ENCODE measurements at places on chromosomes 16 and 17. TPM values are rescaled to one million over a fixed set of nuclear protein-coding genes. Genes with fewer than 3 reads are reported as not detected.

FNDC8 gene
- not detected for polyA plus RNA-seq

CCL1 gene
- not detected for polyA plus RNA-seq

NPIPB9 gene
- polyA plus RNA-seq, result 0.79 TPM

LDAF1 gene
- 32.0 TPM for polyA plus RNA-seq

HBQ1 gene
- polyA plus RNA-seq, result 2.0 TPM

ATP2A1 gene
- 168 TPM for polyA plus RNA-seq

HEATR9 gene
- not detected for polyA plus RNA-seq

RHBDL1 gene
- polyA plus RNA-seq, result 1.5 TPM

TVP23A gene
- polyA plus RNA-seq, result 3.4 TPM

RHBDL3 gene
- 1.5 TPM for polyA plus RNA-seq

PRPSAP2 gene
- polyA plus RNA-seq, result 24.7 TPM

MRPL58 gene
- polyA plus RNA-seq, result 19.9 TPM

P4HB gene
- 383 TPM for polyA plus RNA-seq

PARN gene
- polyA plus RNA-seq, result 18.0 TPM

CACNA1G gene
- polyA plus RNA-seq, result 7.7 TPM

KCNJ18 gene
- not detected for polyA plus RNA-seq

PDIA2 gene
- 0.65 TPM for polyA plus RNA-seq

B4GALNT2 gene
- 0.07 TPM for polyA plus RNA-seq

- no peak for DNase-seq
Observed at GRCh38 chr17:10756185-10756584, 26.4 kb upstream of the TMEM220 start.

- DNase-seq, result peak; percentile 69
Observed at GRCh38 chr17:11986942-11987329, 10.3 kb downstream of the ZNF18 start.

DNA sequence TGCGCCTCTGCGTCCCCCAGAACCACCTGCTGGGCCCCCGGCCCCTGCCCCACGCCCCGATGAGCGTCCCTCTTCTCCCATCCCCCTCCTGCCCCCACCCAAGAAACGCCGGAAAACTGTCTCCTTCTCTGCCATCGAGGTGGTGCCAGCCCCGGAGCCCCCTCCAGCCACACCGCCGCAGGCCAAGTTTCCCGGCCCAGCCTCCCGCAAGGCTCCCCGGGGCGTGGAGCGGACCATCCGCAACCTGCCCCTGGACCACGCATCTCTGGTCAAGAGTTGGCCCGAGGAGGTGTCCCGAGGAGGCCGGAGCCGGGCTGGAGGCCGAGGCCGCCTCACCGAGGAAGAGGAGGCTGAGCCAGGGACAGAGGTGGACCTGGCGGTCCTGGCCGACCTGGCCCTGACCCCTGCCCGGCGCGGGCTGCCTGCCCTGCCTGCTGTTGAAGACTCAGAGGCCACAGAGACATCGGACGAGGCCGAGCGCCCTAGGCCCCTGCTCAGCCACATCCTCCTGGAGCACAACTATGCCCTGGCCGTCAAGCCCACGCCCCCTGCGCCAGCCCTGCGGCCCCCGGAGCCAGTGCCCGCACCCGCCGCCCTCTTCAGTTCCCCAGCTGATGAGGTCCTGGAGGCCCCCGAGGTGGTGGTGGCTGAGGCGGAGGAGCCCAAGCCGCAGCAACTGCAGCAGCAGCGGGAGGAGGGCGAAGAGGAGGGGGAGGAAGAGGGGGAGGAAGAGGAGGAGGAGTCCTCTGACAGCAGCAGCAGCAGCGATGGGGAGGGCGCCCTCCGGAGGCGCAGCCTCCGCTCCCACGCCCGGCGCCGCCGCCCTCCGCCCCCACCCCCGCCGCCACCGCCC is 5.6 kb upstream of the HSD3B7 start:
- no peak for DNase-seq

GRCh38 chr17:67868176-67868575 is 42.9 kb downstream of the BPTF start:
- DNase-seq, result no peak

- DNase-seq, result no peak
Observed at GRCh38 chr17:79791735-79792161, 5.1 kb downstream of the CBX8 start.

DNA sequence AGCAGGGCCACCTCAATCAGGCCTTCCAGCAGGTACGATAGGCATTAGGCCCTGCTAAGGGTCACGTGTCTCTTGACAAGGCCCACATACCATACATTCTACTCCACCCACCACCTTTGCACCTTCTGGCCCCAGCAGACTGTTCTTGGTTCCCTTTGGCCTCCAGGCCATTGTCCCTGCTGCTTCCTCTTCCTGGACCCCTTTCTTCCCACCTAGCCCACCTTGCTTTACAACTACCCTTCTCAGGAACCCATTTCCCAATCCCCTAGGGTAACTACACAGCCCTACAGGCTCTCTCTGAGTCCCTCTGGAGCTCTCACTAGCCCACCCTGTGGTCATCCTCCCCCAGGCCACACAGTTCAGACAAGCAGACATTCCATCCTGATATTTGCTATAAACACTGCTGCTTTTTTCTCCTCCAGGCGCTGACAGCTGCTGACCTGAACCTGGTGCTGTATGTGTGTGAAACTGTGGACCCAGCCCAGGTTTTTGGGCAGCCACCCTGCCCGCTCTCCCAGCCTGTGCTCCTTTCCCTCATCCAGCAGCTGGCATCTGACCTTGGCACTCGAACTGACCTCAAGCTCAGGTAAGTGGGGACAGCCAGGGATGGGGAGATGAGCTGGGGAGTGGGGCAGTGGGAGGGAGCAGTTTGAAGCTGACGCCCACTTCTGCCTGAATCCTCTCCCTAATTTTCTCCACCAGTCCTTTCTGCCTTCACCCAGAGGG is 1.4 kb upstream of the NRN1L start:
- DNase-seq, result no peak

- DNase-seq, result peak; percentile 90
Observed at GRCh38 chr17:50189550-50190292, 11.7 kb downstream of the COL1A1 start.

GRCh38 chr16:77637940-77638339 is 84.4 kb upstream of the NUDT7 start:
- DNase-seq, result peak; percentile 57

DNA sequence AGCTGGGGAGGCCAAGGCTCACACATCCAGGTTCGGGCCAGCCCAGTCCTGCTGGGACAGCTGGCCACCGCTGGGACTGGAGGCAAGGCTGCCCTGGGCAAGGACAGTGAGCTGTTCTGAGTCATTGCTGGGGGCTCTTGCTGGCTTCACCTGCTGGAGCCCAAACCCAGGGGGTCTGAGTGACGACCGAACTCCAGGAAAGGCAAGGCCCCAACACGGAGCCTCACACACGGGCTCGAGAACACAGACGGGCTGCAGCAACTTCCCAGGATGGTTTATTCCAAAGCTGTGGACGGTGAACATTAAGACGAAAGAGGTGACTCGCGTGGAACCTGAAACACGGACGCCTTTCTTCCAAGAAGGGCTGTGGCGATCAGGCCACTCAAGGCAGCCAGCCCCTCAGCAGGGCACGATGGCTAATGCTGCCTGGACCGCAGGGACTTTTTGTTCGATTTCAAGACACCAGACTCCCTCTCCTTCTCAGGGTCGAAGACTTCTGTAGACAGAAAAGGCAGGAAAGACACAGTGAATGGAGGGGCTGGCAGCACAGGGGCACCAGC is 21.5 kb downstream of the KDM8 start:
- no peak for DNase-seq

- no peak for DNase-seq
Observed at GRCh38 chr16:11072420-11073153, 128.2 kb downstream of the CLEC16A start.

DNA sequence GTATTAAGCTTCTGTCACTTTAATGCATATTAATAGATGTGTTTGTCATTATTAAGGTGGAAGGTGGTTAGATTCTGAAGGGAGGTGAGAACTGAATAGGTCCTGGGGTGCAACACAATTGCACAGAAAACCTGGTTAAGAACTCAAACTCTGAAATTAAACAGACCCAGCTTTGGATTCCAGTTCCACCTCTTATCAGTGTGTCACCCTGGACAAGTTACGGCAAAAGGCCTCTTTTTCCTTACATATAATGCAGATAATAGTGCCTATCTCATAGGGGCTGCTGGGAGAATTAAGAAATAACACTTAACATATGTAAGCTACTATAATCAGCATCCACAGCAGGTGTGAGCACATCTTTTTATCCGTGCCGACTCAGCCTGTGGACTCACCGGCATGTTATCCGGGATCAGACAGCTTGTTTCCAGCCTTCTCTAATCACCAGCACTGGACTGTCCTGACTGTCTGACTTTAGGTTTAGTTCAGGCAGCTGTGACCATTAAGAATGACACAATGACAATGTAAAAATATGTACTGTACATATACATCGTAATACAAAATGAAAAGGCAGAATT is 31.4 kb downstream of the TEX2 start:
- DNase-seq, result no peak

DNA sequence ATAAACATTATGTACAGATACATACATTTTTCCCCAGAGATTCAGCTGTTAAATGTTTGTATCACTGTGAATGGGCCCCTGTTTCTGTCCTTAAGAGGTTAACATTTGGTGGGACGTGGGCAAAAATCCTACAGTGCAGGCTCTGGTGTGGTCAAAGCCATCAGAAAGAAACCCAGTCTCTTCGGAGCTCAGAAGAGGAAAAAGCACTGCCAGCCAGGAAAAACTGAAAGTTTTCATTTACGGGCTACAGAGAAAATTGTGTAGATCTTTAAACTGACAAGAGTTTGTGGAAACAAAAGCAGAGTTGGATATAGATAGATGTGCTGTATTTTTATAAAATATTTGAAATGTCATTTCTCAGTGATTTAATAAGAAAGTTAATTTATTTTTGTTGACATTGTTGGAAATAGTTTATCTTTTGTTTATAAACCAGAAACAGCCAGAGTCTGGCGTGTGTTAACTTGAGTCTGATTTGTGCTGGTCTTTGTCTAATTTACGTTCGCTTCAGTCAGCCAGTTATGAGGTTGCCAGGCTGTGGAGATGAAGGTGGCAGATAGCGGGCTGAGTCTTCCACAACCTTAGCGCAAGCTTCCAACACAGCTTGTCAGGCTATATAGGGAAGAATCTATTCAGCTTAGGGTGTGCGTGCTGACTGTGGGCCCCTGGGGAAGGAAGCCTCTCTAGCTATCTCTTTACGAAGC is 9.5 kb upstream of the TEKT3 start:
- DNase-seq, result peak; percentile 54

DNA sequence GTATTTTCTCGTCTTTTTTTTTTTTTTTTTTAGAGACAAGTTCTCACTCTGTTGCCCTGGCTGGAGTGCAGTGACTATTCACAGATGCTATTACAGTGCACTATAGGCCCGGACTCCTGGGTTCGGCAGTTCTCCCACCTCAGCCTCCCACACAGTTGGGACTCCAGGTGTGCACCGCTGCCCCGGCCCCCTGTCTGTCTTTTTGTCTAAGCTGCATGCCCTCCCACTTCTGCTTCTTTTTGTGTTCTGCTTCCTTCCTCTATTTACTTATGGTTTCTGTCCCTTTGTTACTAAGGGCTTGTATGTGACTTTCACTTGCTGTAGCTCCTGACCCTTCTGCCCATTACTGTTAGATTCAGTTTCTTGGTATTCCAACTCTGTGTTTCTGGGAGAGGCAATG is 20.5 kb downstream of the SLC7A6 start:
- DNase-seq, result peak; percentile 32

DNA sequence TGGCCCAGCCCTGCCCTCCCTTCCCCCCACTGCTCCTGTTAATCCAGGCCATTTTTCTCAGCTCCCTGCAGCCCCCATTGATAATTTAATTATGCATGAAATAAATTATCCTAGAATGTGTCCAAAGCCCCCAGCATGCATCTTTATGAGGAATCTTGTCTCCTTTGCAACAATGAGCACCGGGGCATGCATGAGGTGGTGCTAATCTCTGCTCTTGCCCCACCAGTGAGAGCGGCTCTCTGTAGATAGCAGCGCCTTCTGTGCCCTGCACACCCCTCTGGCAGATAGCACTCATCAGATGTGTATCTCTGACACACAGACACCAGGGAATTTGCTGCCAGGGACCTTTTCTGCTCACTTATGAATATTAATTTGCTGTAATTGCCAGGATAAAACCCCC is 140.2 kb upstream of the CDC42EP4 start:
- no peak for DNase-seq

GRCh38 chr16:48158296-48158695 is 2.5 kb upstream of the ABCC12 start:
- no peak for DNase-seq

DNA sequence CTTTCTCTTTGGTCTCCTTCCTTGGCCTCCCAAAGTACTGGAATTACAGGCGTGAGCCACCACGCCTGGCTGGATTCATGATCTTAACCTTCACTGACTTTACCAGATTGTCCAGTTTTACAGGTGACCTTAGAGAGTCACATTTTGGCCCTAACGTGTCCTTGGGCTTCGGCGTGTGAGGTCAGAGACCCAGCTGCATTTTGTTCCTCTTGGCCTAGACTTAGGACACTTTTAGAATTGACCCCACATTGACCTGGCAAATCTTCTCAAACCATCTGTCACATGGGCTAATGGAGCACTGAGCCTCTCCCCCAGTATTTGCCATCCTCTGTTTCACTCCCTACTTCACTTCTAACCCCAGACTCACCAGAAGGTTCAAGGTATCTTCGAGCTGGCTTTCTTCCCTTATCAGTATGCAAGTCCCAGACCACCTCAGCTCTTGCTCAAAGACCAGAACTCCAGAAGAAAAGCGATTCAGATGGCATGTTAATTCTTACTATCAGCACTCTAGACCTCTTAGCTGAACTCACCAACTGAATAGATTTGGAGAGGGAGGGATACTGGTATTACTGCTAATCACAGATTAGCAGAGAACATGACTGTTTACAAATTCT is 1.7 kb upstream of the CYTH1 start:
- DNase-seq, result peak; percentile 38

- peak; percentile 38 for DNase-seq
Observed at GRCh38 chr16:88649195-88649923, 1.5 kb downstream of the CYBA start.

DNA sequence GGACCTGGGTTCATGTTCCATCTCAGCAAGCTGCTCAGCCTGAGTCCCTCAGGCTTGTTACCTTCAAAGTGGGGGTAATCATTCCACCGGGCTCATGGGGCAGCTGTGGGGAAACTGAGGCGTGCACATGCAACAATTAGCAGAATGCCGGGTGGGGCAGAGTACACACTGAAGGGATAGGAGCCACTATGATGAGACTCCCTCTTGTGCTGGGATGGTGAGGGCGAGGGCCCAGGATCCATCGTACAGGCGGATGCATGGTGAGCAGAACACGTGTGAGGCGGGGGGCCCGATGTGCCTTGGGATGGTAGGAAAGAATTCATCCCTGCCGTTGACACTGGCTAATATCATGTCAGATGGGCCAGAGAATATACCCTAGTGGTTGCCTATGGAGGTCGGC is 25.5 kb upstream of the MAP3K14 start:
- no peak for DNase-seq

- no peak for DNase-seq
Observed at GRCh38 chr16:56321571-56321970, 103.8 kb downstream of the AMFR start.

DNA sequence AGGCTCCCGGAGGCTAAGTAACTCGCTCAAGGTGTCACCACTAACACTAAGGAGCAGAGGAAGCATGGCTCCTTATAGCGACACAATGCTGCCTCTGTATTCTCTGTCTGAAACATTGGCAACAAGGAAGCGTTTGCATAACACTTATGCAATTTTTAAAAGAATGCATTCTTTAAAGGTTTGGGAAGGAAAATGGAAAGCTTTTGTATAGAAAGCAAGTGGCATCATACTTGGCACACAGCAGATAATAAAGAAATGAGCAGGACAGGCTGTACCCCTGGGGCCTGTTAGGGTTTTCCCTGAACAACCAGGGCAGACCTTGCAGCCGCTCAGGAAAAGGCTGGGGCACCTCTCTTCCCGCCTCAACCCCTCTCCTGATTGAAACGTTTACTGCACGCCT is 36.9 kb downstream of the PPL start:
- no peak for DNase-seq
